ENCODE measurements at places on chromosomes 2 and 18.

- DNase-seq, result no peak
Observed at GRCh38 chr2:217367464-217367863, 507.6 kb upstream of the TNP1 start.

- DNase-seq, result no peak
Observed at GRCh38 chr2:126448611-126449010, 207.3 kb upstream of the GYPC start.

DNA sequence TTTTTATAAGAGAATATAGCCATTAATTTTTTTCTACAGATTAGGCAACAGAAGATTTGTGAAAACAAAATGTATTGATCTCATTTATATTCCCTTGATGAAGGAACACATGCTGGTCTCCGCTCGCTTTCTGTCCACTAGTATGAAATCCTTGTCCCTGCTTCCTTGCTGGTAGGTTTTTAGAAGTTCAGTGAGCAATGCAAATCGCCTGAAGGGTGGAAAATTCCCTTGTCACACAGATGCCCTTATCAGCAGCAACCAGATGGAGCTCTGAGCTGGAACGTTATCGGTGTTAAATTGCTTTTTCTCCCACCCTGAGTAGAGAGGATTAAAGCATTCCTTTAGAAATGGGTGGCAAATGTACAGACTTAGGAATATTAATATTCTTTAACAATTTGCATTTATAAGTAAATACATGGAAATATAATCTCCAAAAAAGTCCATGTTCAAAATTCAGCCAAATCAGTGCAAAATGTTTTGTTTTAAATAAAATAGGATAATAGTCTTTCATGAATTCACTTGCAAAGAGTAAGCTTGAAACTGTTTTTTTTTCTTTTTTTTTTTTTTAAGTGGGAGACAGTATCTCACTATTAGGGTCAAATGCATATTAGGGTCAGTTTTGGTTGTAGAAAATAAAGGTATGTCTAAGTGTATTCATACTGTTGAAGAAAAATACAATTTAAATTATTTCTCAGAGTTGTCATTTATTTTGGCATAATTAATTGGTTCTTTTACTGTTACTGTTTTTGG, 164.0 kb upstream of the MYO3B start:
- DNase-seq, result peak; percentile 43

DNA sequence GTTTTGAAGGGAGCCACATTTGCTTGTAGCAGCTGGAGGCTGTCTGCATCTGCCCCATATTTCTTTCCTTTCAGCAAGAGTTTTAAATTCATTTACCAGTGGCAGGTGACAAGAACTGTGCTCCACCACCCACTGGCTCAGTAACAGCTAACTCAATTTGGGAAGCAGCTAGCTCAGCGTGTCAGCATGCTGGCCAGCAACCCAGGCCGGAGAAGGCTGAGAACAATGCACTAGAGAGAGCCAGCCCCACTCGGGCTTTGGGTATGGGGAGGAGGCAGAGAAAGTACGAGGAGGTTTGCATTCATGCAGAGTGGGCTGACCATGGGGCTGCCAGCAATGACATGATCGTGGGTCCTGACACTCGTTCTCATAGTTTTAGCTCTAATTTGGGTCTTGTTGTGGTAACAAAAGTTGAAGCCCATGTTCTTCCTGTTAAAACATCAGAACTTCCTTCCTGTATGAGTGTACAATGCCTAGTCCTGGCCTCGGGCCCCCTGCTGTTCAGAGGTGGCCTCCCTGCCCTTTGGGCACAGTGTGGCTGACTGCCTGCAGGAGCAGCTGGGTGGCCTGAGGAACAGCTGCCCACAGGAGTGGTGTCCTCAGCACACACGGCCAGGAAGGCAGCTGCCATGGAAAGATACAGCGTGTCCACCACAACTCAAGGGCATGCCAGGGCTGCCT, 23.0 kb downstream of the CDC42EP3 start:
- DNase-seq, result peak; percentile 72

DNA sequence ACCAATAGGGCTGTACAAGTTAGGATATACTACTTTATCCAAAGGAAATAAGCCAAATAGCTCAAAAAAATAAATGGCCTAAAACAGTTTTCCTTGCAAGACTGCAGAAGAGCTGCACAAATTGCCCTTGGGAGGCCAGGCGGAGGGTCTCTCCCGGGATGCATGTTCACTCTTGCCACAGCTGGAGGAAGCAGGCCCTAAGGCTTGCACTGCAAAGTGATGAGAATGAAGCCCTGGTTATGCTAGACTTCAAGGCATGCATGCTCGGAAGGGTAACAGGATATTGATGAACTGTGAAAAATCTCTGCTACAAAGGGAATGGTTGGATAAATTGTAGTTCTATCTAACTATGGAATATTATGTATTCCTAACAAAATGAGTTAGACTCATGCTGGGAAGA, 27.5 kb upstream of the LDLRAD4 start:
- no peak for DNase-seq

GRCh38 chr2:33298233-33298632, 178.2 kb upstream of the RASGRP3 start:
- DNase-seq, result no peak

GRCh38 chr18:69265656-69266055, 135.0 kb upstream of the DOK6 start:
- no peak for DNase-seq

DNA sequence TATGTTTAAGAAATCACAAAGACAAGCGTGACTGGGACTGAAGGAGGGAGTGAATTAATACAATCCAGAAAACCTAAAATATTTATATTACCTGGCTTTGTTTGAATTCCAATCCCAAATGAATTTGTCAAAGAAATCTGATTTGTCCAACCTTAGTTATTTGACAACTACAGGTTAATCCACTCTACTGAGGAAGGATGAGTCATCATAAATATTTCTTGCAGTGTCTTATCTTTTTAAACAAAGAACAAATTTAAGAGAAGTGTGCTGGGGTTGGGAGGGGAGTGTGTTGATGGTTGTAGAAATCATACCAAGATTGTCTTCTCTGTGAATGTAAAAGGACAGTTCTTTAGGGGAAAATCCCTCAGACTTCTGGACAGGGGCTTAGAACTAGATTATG, 1106.3 kb upstream of the SLC39A10 start:
- no peak for DNase-seq

GRCh38 chr2:48332286-48332685, 197.7 kb upstream of the STON1 start:
- no peak for DNase-seq

DNA sequence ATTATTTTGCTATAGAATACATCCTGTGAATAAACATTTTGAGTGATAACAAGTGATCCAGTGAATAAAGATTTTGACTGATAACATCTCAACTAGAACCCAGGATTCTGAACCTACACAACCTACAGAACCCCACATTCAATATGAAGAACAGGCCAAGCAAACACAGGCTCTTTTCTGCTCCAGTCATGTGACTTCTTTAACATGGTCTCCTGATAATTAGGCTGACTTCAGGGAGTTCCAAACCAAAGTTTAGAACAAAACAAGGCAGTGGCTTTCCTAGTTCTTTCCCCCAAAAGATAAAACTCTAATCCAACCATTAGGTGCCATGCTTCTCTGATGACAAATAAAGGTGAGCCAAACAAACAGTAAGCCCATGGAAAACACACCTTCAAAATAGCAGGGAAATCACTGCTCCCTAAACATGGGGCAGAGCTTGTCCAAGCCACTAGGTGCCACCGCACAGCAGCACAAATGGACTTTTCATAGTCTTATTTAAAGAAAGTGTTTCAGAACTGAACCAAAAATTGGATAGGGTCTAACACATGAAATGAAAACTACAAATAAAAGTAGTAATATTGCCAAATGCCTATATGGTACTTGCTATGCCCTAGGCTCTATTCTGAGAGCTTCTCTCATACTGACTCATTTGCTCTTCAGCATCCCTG, 95.3 kb downstream of the EVA1A start:
- no peak for DNase-seq

- DNase-seq, result no peak
Observed at GRCh38 chr2:109208071-109208950, 79.3 kb downstream of the SH3RF3 start.

GRCh38 chr2:64594226-64594989, 59.3 kb downstream of the SERTAD2 start:
- DNase-seq, result no peak

- DNase-seq, result no peak
Observed at GRCh38 chr2:21037671-21038108, 6.2 kb downstream of the APOB start.

DNA sequence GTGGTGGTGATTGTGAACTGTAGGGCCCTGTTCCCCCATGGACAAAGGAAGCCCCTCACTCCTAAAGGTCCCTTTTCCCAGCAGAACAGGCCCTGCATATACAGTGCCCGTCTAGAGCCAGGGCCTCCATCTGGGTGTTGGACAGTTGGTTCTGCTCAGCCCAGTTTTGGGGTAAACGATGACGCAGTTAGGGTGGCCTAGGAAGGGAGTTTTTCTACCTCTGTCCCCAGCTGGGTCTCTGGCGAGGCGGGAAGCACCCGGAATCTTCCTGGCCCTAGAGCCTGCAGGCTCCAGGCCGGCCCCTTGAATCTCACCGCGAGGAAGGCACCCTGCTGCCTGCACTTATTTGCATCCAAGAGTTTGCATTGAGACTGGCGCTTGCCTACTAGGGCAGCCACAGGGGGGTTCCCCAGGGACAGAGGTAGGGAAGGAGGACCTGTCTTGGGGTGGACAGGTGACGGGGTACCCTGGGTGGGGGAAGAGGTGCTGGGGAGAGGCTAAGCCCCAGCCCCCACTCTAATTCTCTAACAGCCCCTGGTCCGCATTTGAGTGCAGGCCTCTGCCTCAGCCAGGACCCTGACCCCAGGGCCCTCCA, 529 bp upstream of the MTA3 start:
- peak; percentile 35 for DNase-seq

GRCh38 chr2:181472990-181473389, 15.8 kb downstream of the ITGA4 start:
- DNase-seq, result no peak

DNA sequence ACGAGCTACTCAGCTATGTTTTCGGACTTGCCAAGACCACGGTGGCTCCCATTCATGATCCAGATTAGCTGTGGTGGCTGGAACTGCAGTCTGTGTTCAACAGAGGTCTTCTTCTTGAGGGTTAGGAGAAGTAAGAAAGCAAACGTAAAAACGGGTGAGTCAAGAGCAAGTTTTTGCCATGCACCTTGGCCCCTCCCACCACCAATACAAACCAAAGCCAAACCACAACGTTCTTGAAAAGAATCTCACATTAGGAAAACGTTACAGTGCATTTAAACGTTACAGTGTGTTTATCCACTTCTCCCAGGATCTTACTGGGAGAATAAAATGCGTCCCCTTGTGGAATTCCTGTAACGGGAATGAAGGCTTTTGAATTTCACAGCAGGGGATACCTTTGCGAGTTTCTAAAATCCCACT, 725 bp downstream of the FBXO48 start:
- DNase-seq, result no peak

DNA sequence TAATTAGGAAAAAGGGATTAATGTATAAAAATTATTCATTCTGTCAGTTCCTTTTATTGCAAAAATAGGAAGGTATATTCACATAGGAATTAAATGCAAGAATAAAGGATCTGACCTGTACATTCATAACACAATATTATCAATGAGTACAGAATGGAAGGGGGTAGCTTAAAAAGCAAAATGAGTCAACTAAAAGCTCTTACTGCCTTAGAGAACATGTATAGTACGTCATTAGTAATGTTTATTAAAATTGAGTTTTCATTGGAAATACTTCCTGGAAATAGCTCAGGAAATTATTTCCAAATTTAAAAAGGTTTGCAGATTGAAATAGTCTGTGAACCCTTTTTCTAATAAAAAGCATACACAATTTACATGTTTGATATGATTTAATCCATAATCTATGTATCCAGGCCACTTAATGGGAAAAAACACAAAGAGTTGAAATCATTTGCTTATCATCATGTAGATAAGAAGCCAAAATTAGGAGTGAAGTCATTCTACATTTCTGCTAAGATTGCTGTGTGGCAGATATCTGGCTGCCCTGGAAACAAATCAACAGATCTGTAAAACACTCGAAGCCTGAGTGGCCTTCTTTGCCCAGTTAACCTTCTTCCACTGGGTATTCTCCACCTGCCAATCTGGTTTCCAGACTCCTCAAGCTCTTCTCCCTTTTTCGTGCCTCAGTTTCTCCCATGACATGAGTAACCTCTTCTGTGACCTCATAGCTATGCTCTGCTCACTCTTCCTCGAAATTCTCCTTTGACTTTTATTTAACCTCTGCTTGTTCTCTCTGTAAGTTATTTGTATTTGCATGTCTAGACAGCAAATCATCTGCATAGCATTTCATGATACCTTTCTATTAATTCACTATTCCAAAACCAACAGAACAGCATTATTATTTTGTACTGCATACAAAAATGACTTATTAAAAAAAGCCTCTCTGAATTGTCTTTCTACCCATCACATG, 181.2 kb upstream of the REV1 start:
- DNase-seq, result peak; percentile 19

DNA sequence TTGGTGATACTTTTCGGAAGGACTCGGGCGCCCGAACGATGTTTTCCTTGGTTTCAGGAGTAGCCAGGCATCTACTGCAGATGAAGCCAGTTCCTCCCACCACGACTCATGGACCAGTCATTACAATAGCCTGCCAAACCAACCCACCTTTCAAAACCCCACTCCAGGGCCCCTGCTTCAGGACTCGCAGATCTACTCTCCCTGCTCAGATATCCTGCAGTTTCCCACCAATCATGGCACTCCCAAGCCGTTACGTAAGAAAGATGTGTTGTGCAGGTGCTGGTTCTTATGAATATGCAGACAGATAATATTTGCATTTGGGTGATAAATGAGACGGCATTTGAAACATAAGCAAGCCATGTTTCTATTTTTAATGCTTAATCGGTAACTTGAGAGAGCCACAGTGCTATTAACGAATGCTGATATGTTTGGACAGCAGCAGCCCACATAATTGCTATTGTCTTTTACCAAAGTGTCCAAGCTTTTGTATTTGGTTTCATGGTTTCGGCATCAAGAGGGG, 3.5 kb upstream of the CYS1 start:
- no peak for DNase-seq

GRCh38 chr2:111905990-111906735, 7.8 kb downstream of the MERTK start:
- DNase-seq, result no peak

DNA sequence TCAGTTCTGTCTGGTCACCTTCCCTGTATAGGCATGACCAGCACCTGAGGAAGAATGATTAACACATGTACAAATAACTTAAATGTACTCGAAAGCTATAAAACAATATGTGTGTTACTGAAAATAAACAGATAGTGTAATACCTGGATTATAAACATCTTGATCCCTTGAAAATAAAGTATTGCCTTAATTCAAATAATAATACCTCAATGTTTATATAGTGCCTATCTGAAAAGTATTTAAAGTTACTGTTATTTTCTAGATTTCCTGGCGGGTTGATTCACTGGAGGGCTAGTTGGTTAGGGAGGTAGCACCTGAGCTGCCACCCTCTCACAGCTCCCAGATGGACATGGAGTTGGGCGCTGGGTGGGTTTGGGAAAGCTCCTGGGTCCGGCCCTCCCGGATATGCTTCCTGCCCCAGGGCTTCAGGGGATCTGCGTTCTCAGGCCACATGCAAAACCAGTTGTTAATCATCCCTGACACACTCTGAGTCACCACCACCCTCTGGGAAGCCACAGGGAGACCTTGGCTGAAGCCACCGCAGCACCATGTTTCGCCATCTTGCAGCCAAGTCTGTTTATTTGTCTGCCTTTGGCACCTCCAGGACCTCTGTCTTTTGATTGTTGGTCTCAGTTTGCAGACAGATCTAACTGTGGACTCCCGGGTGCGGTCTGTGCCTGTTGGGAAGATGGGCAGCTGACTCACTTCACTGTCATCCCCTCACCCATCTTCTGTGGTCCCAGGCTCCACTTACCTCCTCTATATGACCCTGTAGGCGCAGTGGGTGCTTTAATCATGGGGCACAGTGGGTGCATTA, 35.3 kb downstream of the RAB31 start:
- peak; percentile 37 for DNase-seq

- no peak for DNase-seq
Observed at GRCh38 chr18:72993250-72993649, 125.5 kb upstream of the NETO1 start.

Measured in BE2C (cell line).